Gastroesophageal sphincter (tissue), 4 donors: ENCODE measurements at places on chromosomes 7 and 10. TPM values are rescaled to one million over a fixed set of nuclear protein-coding genes. Genes with fewer than 3 reads are reported as not detected.
A peak's percentile ranks its signal among the peaks of the same experiment; 100 is the strongest.

The CLDN4 gene
- total RNA-seq, result 16.8 TPM

The LRRC61 gene
- total RNA-seq, result 9.4 TPM

DNA sequence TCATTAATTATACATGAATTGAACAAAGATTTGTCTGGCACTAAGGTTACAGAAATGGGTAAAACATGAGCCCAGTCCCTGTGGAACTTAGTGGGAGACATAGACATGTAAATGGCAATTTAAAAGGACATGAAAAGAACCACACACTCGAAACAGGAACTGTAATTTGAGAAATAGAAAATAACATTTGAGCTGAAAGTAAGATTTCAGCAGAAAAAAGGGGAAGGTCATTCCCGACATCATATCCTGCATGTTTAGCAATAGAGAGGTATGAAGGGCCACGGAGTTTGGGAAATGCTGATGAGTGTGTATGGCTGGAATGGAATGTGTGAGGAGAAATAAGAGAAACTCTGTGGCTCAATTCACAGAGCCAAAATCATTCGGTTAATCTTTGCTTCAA lies 175.4 kb upstream of the AHR start:
- peak; percentile 41 for ATAC-seq

DNA sequence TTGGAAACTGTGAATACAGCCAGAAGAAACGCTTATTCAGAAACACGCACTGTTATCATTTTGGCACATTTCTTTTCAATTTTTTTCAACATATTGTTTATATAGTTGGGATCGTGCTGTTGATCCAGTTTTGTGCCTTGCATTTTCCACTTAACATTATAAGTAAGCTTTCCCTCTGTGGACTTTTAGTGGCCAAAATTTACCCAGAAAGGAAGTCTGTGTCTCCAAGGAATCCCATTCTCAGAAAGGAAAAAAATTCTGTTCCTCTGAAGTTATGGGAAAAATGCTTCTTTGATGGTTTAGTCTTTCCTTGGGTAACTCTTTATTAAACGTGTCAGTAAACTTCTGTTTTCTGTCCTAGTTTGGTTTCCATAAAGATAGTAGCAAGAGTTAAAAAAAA lies 280.0 kb downstream of the REEP3 start:
- ATAC-seq, result no peak

DNA sequence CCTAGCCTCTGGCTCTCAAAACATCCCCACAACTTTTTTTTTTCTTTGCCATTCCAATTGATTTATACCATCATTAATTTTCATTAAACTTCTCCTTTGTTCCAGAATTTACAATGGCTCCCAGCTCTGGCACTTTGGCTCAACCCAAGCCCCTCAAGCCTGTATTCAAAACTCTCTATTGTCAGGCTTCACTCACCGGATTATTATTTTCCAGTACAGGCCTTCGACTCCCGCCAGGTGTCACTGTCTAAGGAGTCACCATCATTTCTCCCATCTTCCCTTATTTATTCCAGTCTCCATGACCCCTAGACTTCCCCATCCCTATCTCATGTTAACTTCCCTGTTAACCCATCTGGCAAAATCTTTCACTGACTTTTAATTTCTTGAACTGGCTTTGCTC lies 67.8 kb downstream of the HIPK2 start:
- no peak for ATAC-seq

DNA sequence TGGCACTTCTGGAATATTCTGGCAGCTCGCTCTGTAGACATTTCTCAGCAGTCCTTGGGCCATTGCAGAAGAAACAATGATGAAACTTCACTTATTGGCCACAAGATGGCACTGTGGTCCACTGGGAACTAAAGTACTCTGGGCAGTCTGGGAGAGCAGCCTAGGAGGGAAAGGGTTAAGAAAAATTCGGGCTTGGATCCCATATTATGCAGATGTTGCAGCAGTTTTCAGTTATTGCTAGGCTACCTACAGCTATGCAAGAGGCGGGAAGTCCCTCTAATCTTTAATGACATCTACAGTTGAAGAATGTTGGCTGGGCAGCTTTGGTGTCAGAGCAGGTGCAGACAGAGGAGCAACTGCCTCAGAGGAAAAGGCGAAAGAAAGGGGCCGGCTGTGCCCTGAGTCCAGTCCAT lies 201.7 kb upstream of the PRSS58 start:
- ATAC-seq, result no peak

The ANKRD2 gene
- total RNA-seq, result not detected

The DENND2A gene
- 83.5 TPM for total RNA-seq

DNA sequence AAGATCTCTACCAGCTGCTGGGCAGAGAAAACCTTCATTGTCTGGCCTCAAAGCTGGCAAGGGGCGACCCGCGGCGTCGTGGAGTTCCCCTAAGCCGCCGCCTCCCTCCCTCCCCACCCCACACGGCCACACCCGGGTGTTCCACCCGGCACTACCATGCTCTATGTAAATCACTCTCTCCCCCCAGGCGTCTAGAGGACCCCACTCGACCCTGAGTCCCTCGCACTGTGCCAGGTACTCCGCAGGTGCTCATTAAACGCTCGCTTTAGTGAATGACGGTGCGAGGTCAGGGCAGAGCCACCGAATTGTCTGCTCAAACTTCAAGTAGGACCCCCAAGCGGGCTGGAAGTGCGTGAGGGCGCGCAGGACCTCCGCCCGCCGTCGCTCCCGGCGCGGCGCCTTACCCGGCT lies 628 bp downstream of the PARP12 start:
- ATAC-seq, result peak; percentile 19

The GPER1 gene
- 20.2 TPM for total RNA-seq

DNA sequence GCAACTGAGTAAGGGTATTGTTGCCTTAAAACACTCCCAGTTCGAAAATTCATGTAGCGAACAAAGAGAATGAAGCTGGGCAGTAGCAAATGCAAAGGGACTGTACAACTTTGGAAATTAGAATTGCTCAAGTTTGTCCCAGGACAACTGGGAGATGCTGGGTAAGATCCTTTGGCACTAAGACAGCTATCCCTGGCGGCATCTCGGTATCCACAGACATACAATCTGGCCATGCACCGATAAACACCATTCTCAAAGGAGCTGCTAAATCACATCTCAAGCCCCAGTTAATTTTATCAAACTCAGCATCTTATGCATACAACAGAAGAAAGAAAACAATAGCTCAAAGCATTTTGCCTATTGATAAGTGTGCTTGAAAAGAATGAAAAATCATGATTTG lies 177.3 kb downstream of the AMPH start:
- ATAC-seq, result no peak

DNA sequence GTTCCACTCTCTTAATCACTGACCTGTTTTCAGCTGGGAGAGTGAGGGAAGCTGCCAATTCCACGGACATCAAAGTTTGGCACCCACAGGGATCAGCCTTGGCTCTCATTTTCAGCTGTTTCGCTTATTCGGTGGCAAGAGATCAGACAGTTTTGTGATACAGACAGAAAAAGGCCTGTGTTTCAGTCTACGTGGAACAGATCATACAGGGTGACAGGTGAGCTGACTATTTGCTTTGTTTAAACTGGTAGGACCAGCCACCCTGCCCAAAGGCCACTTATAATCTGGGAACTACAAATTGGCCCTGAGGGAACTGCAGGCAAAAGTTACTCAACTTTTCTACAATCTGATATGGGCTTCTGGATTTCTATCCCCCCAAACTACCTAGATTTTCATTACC lies 128.6 kb downstream of the ZNF467 start:
- ATAC-seq, result no peak

DNA sequence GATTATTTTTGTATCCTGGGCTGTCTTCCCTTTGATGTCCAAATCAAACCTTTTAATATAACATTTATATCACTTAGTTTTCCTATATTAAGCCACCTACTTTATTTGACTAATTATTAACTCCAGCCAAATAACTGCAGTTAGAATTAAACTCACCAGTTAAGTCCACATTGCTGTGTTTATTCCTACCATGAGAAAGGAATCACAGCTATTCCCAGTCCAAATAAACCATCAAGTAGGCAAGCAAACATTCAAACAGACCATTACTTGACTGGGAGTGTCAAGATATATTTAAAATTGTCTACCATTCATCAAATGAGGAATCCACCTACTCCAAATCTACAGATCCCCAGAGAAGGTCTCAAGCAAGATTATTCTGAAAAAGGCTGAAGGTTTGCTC lies 22.4 kb downstream of the PDE1C start:
- no peak for ATAC-seq

DNA sequence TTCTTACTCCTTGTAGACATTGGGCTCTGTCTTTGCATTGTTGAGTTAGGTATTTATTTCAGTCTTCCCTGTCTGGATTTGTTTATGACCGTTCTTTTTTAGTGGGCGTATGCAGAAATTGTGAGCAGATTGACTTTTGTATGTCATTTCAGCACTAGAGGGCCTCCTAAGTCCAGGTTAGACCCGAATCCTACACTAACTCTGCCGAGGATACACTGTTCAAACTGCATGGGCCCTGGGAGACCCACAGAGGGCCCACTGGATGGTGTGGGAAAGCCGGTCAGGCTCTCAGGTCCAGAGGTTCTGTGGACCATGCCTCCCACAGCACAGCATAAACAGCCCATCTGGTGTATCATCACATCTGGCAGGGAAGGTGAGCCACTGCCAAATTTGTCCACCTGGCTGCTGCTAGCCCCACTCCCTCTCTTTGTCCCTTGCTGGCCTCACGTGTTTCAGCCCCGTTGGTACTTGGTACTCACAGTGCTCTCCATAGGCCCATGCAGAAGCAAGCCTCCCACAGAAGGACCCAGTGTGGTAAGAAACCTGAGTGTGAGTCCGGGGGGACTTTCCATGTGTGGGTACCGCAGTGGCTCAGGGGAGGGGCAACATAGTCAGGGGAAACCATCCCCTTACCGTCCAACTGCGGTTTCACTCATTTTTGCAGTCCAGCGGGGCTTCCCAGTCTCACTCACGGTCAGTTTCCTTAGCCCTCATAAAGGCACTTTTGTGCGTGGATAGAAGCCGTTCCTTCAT lies 112.8 kb downstream of the APBB1IP start:
- no peak for ATAC-seq

GRCh38 chr7:47791682-47792081 lies 156.6 kb downstream of the PKD1L1 start:
- no peak for ATAC-seq

- no peak for ATAC-seq
Observed at GRCh38 chr10:71184421-71184820, 27.9 kb upstream of the UNC5B start.

GRCh38 chr7:102095321-102096011 lies 191.2 kb upstream of the SH2B2 start:
- ATAC-seq, result no peak

DNA sequence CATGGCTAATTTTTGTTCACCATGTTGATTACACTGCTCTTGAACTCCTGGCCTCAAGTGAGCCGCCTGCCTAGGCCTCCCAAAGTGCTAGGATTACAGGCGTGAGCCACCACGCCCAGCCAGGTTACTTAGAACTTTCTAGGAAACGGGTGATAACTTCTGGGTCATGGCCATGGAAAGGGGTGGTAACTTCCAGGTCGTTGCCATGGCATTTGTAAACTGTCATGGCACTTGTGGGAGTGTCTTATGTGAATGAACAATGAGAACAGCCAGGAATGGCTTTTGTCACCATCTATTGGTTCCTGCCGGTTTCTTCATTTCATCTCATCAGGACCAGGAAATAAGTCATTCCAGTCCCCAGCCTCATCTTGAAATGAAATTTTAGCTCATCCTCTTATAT lies 120.9 kb downstream of the SLC16A9 start:
- ATAC-seq, result no peak

The FGFBP3 gene
- total RNA-seq, result not detected

DNA sequence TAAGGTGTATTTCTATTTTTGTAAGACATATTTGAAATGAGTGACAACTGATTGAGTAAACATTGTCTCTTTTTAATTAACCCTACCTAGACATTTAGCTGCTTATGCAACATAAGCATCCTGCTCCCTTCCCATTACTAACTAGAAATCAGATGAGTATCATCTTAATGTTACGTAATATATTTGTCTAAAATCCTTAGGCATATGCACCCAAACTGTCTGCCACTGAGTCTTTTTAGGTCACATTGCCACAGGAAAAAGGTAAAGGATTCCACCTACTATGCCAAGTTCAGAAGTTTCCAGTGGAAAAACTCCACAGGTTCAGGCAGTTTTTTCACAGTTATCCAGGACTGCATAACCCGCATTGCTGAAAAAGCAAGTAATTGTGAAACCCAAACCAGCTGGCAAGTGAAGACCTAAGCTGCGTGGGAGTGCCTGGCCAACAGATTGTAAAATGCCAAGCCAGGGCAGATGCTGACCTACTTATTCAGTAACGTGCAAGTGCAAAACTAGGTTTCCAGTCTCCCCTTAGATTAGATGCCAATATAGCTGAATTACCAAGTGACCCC lies 983.7 kb downstream of the GATA3 start:
- no peak for ATAC-seq

The MCM10 gene
- total RNA-seq, result not detected

GRCh38 chr7:36190447-36191291 lies 37.6 kb downstream of the EEPD1 start:
- no peak for ATAC-seq

The RHBDD2 gene
- total RNA-seq, result 29.3 TPM

- ATAC-seq, result no peak
Observed at GRCh38 chr7:111138193-111138569, 47.3 kb downstream of the LRRN3 start.

GRCh38 chr7:7969306-7970236 lies 975 bp downstream of the GLCCI1 start:
- ATAC-seq, result peak; percentile 13

The EPHB4 gene
- total RNA-seq, result 55.0 TPM

The ZFYVE27 gene
- 17.9 TPM for total RNA-seq

- no peak for ATAC-seq
Observed at GRCh38 chr10:113469796-113470195, 83.1 kb upstream of the HABP2 start.

DNA sequence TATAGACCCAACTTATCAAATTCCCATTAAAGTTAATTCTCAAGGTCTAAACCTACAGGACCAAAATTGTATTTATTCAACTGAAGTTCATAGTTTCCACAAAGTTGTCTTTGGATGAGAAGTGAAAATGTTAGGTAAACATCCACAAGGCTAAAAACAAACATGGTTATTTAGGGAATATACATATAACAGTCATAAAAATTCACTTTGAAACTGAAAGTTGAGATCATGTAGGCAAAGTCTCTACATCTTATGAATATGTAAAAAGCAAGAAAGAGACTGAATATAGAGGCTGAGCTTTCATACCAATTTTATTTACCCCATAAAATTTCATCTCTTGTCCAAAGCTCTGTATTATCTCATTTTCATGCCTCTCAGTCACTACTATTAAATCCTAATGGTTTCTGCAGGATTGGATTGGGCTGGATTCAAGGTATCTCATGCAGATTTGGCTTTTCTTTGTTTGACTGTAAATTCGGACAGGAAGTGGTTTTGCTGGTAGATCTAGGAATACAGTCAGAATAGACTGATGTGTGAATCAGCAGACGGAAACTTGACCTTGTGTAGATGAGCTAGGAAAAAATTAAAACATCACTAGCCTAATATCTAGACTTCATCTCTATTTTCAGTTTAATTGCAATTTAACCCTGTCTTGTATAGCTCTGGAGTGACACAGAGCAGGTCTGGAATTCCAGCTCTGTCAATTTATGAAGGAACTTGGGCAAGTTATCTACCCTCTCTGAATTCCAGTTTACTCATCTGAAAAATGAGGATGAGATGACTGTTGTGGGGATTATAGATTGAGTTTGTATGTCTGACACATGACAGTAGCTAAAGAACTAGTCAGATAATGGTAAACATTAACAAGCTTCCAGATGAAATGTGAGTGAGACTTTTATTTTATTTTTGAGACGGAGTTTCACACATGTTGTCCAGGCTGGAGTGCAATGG lies 27.3 kb upstream of the SKAP2 start:
- ATAC-seq, result no peak

The MINDY4 gene
- total RNA-seq, result 12.3 TPM
